Tibial artery (tissue), 4 donors: ENCODE measurements at places on chromosomes 7 and 10.

GRCh38 chr7:38855867-38856266 lies 53.1 kb downstream of the VPS41 start:
- no peak for DNase-seq

GRCh38 chr7:116785843-116786242 lies 76.5 kb upstream of the CAPZA2 start:
- no peak for DNase-seq

GRCh38 chr7:20519645-20520044 lies 95.8 kb upstream of the ABCB5 start:
- no peak for DNase-seq

- DNase-seq: no peak
Observed at GRCh38 chr10:60086862-60087261, 180.5 kb upstream of the CCDC6 start.

GRCh38 chr7:86955895-86956503 lies 103.5 kb downstream of the ELAPOR2 start:
- DNase-seq: no peak

- no peak for DNase-seq
Observed at GRCh38 chr7:65937296-65937695, 44.7 kb downstream of the GUSB start.

DNA sequence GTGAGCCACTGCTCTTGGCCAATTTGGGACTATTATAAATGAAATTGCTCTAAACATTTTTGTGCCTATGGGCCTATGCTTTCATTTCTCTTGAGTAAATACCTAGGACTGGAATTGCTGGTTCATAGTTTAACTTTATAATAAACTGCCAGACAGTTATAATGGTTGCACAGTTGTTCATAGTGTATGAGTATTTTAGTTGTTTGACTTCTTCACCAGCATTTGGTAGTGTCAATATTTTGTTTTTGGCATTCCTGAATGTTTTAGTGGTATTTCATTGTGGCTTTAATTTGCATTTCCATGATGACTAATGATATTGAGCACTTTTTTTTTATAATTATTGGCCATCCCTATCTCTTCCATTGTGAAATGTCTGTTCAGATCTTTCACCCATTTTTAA lies 29.5 kb downstream of the PLEKHA8 start:
- DNase-seq: no peak

- DNase-seq: no peak
Observed at GRCh38 chr7:82049891-82050533, 280.2 kb upstream of the HGF start.

DNA sequence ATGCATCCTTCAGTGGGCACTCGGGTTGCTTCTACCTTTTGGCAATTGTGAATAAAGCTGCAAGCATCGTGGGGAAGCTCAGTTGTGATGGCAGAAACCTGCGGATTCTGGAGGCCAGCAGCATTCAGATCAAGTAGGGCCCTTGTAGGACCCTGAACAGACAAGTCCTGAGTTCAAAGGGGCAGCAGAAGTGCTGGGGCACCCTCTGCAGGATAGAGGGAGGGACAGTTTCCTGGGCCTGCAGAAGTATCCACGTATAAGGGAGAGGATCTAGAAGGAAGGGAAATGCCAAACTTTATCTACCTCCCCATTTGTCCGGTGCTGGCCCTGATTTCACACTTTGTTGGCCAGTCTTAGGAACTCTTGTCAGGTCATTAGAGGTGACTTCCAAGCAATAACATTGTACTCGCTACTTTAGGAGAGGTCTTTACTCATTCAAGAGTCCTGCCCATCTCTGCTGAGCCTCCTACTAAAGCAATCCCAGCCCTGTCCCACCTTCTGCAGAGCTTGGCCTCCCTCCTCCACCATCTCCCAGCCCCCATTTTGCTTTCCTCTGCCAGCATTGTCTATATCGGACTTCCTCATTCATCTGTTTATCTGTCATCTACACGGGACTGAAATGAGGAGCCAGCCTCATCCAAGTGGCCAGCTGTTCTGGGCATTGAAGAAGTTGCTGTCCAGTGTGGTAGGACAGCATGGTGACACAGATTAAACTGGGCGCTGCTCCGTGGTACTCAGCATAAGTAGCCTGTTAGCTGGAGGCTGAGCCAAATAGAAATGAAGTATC lies 26.6 kb upstream of the R3HCC1L start:
- DNase-seq: no peak

DNA sequence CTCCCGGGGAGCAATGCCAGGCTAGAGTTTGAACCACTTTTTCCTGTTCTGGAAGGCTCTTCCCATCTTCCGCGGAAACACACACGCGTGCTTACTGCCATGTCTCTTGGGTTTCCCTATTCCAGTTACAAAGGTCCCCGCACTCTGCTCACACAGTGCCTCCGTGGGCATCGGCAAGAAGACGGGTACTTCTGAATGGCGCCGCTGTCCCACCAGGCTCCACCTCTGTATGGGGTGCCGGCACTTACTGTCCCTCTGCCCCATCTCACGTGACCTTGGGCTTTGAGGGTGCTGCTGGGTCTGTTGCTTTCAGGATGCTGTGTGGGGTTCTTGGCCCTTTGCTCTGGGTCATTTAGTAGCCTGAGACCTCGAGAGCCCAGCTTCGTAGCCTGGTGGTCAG lies 170.7 kb upstream of the SH2B2 start:
- no peak for DNase-seq

GRCh38 chr10:118963341-118963740 lies 66.2 kb upstream of the NANOS1 start:
- DNase-seq: no peak

DNA sequence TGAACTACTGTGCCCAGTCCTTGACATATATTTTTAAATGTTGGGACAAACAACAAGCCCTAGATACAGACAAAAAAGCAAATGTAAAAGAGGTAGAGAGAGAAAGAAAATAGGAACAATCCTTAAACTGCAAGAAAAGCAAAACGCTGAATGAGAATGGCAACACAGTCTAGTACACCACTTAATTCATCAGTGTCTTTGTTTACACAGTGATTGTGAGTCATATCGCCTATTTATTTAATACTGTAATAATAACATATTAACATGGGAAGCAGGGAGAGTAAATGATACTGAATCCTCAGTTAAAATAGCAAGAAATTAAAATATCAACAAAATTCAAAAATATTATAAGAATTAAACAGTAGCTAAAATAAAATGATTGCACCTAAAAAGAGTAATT lies 9.8 kb upstream of the LRRTM3 start:
- DNase-seq: no peak

DNA sequence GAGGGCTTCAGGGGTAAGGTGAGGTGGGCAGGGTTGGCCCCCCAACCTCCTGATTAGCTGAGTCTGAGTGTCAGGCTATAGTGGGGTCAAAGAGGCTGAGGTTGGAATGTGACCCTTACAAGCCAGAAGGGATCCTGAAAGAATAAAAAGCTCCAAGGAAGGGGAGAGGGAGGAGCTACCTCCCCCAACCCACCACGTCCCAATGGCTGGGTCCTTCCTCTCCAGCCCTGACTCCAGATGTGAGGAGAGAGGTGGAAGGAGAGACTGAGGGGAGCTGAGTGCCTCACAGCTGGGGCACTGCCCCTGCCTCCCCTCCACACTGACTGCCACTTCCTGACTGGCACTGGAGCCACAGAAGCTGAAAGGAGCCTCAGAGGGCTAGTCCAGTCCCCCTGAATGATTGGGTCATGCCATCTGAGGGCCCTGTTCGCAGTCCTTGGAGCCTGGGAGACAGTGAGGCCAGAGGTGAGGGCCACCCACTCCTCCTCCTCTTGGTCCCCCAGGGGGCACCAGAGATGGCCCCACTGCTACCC lies 20.6 kb downstream of the IMPDH1 start:
- DNase-seq: no peak

GRCh38 chr10:112182784-112183328 lies 709 bp downstream of the GPAM start:
- DNase-seq: no peak

GRCh38 chr7:3309140-3309539 lies 8.1 kb downstream of the SDK1 start:
- no peak for DNase-seq

GRCh38 chr10:905503-905902 lies 26.0 kb downstream of the LARP4B start:
- DNase-seq: no peak

GRCh38 chr7:37320848-37321468 lies 127.7 kb downstream of the ELMO1 start:
- DNase-seq: no peak

- no peak for DNase-seq
Observed at GRCh38 chr10:104472505-104472904, 118.9 kb downstream of the CFAP58 start.

GRCh38 chr10:97534746-97535367 lies 36.1 kb downstream of the UBTD1 start:
- no peak for DNase-seq

DNA sequence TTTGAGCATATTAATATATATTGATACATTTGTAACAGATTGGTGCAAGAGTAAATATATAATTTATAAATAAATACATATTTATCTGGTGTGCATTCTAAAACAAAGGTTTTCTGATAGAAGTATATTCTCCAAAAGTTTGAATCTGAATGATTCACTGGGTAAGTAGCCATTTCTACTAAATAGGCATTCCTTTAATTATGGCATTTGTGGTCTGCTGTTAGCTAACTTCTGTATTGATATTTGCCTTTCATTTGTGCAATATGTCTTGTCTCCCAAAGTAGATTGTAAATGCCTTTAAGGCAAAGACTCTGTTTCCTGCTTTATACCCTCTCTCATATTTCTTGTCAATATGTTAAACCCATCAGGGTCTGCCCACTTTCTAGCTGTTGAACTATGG lies 11.1 kb upstream of the ARID5B start:
- DNase-seq: no peak

- DNase-seq: no peak
Observed at GRCh38 chr7:150744041-150744656, 6.9 kb downstream of the GIMAP5 start.

DNA sequence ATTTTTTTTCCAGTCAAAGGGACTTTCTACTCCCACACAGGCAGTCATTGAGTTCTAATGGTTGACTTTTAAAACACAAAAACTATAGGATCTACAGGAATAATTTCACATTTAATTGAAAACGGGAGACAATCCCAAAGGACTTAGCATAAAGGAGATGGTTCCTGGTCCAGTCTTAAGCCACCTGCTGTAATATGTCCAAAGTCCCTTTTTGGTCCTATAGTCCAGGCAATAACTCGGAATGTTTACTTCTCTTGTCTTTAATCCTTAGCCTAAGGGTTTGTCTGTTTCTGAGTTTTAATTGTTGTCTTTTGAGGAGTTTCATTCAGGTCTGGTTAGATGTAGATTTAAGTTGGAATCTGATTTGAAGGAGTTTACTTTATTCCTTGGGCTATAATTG lies 184.9 kb downstream of the BAMBI start:
- DNase-seq: no peak

GRCh38 chr10:78903341-78903940 lies 165.3 kb upstream of the ZMIZ1 start:
- DNase-seq: peak; percentile 40

DNA sequence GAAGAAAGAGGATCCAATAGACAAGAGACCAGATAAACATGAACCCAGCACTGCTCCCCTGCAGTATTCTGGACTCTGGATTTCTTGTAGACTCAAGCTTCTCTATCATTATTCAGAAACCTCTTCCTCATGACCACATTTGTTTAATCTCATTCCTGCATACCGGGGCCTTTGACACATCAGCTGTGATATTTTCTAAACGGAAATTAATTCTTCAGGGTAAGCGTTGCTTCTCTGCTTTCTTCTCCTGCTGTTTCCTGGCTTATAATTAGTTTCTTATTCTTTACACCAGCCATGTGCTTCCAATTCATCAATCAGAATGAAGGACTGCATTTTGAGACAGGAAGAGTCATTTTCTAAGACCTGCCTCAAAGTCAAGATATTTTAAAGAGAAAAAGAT lies 54.2 kb upstream of the TARP start:
- DNase-seq: no peak

DNA sequence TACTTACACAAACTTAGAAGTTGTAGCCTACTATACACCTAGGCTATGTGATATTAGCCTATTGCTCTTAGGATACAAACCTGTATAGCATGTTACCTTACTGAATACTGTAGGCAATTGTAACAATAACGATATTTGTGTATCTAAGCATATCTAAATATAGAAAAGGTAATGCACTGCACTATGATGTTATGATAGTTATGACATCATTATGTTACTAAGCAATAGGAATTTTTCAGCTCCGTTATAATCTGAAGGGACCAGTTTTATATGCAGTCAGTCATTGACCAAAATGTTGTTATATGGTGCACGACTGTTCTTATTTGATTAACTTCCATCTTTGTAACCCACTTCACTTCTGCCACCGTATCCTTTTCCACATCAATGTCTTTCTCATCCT lies 62.0 kb downstream of the CCSER2 start:
- no peak for DNase-seq

DNA sequence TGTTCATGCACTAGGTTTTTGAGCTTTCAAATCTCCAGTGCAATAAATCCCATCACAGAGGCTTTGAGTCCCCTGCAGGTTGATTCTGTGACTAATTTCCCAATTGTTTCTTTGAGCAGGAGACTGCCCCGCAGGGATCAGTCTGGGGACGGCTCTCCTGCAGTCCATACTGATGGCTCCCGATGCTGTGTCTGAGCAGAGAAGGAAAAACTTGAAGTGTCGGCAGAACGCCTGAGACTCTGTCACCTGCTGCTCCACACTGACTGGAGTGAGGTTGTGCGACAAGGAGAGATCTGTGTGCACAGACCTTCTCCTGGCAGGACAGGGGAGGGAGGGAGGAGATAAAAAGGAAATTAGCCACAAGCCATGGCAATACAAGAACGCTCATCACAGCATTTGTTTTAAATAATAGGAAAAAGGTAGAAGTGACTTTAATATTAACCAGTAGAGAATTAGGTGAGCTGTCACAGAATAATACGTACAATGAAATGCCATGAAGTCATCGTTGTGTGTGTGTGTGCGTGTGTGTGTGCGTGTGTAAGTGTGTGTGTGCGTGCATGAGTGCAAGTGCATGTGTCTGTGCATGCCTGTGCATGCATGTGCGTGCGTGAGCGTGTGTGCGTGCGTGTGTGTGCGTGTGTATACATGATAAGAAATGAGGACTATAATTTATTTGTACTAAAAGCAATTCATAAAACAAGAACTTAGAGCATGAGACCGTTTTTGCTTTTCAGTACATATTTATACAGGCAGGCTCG lies 38.2 kb downstream of the HTR5A start:
- no peak for DNase-seq

- DNase-seq: no peak
Observed at GRCh38 chr7:138565451-138566114, 105.5 kb downstream of the TRIM24 start.

DNA sequence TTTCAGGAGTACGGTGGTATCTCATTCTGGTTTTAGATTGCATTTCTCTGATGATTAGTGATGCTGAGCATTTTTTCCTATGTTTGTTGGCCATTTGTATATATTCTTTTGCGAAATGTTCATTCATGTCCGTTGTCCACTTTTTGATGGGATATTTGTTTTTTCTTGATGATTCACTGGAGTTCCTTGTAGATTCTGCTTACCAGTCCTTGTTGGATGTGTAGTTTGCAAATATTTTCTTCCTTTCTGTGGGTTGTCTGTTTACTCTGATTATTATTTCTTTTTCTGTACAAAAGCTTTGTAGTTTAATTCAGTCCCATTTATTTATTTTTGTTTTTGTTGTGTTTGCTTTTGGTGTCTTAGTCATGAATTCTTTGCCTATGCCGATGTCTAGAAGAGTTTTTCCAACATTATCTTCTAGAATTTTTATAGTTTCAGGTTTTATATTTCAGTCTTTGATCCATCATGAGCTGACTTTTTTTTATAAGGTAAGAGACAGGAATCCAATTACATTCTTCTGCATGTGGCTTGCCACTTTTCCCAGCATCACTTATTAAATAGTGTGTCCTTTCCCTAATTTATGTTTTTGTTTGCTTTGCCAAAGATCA lies 320.5 kb downstream of the MAGI2 start:
- DNase-seq: no peak
